ENCODE measurements at places on chromosomes 2 and 18.

DNA sequence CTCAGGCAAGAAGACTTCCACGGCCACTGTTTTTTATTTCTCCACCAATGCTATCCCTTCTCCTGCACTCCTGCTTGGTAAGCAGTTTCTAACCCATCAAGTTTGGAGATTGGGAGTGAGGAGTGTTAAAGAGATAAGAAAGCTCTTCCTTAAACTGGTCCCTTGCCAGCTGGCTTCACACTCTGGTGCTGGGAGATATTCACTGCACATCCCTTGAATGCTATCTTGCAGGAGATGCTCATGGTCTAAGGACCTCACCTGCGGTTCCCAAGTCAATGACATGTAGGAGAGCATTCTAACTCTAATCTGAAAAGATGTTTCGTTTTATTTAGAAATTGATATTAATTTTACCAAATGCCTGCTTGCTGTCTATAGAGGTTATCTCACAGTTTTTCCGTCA lies 28.2 kb upstream of the CYRIA start:
- DNase-seq, result no peak

DNA sequence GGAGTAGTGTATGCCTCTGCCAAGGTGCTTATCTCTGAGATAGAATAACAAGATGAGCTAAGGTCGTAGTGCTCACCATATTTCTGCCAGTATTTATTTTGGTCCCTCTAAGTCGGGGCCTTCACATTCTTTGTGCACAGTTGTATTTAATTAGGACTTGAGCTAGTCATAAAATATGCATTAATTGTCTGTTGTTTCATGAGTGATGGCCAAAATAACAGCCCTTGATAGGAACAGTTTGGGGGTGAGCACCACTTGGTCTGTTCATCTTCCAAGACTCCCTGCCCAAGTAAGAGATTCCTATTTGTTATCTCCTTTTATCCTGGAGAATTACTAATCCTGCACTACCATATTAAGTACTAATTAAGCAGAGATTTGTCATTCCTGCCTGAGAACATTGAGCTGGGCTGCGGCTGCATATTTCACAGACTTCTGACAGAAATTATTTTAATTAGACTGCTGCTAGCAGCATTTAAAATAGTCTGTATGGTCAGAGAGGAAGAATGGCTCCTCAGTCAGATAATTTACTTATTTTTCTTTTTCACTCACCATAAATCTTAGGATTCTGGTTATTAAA lies 435.1 kb downstream of the MTX2 start:
- no peak for DNase-seq

DNA sequence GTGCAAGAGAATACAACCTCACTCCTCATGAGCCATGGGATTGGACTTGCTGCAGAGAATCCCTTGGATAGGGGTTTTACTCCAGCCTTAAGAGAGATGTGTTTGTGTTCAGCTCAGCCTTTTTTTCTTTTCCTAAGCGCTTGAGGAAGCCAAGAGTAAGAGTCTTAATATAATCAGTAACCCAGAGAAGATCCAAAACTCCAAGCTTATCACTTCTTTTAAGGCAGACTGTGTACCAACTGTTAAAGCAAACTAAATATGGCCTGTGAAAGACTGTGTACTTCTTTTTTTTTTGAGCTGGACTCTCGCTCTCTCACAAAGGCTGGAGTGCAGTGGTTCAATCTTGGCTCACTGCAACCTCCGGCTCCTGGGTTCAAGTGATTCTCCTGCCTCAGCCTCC lies 30.4 kb downstream of the MSGN1 start:
- DNase-seq, result no peak

- no peak for DNase-seq
Measured at GRCh38 chr18:46161703-46162396, 57.7 kb downstream of the HAUS1 start.

GRCh38 chr2:236215196-236215595 lies 47.0 kb upstream of the GBX2 start:
- DNase-seq, result no peak

DNA sequence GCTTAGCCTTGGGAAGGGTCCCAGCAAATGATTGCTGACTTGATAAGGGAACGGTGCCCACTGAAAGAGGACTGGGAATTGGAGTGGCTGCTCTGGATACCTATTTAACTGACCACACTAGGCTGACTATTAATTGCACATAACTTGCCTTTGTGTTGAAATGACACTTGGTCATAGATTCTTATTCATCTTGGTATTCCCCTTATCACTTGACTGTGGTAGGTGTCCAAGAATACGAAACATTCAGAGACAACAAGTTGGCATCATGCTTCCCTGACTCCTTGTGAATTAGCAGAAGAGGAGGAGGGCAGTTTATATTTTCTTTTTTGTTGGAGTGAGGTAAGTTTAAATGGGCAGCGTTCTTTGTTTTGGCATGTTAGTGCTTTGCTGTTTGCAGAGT lies 13.4 kb downstream of the FMNL2 start:
- no peak for DNase-seq

GRCh38 chr2:11752906-11753305 lies 6.5 kb downstream of the LPIN1 start:
- DNase-seq, result no peak

DNA sequence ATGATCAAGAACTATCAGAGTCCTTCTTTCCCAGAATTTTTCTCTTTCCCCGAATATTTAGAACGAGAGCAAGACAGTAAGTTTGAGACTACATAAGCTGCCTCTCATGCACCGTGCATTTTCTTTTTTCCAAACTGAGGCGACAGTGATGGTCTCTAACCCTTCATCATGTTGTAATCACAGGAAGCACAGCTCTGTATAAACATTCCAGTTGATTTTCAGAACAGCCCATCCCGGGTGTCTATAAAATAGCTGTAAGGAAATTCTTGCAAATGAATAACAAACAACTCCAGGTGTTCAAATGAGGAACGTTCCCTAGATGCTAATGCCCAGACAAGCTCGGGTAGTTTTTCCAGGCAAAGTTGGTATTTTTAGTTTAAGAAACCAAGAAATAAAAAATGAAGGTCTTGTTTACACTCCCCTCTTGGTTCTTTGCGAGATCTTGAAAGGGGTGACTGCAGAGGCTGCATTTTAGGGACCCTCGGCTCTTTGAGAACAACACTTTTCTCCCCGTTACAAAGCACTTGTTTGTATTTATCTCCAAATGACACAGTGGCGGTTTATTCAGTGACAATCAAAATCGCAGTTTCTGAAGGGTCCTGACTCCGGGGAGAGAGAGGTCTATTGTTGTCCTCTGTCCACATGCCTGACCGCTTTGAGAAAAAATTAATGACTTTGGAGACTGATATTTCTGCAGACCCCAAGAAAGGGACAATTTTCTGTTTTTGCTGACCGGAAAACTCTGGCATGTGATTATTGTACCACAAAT lies 101.1 kb upstream of the NCK2 start:
- DNase-seq, result no peak

GRCh38 chr2:40374543-40375240 lies 77.2 kb downstream of the SLC8A1 start:
- DNase-seq, result no peak

- no peak for DNase-seq
Measured at GRCh38 chr2:158681816-158682215, 113.3 kb upstream of the DAPL1 start.

DNA sequence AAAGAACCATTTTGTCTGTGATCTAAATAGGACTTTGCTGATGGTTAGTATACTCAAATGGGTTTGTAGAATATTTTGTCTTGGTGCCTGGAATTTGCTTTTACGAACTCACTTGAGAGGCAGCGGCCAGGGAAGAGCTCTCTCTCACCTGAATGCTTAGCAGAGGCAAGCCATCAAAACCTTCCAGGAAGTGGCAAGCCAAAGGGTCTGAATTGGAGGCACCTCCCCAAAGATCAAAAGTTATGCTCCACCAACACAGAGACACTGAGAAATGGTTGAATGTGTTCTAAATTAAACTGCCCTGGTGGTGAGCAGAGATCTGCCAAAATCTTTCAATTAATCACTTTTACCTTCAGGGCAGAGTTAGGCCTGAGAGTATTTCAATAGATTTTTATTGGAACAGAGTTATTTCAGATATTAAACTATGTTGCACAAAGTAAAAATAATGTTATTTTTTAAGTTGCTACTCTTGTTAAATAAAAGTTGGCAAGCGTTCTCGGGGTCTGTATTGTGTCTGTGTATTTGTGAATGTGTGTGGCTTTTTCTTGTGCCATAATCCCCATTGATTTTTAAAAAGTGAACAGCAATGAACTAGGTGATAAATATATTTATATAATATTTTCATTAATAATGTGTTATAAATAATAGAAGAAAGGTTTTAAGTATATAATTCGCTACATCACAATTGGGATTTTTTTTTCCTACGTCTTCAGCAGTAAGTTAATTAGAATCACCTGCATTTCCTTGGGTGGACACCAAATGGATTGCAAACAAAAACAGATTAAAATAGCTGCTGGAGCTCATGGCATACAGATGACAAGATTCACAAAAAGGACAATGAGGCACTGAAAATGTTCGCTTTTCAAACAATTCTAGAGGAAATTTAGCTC lies 416.1 kb downstream of the ARHGAP15 start:
- no peak for DNase-seq

DNA sequence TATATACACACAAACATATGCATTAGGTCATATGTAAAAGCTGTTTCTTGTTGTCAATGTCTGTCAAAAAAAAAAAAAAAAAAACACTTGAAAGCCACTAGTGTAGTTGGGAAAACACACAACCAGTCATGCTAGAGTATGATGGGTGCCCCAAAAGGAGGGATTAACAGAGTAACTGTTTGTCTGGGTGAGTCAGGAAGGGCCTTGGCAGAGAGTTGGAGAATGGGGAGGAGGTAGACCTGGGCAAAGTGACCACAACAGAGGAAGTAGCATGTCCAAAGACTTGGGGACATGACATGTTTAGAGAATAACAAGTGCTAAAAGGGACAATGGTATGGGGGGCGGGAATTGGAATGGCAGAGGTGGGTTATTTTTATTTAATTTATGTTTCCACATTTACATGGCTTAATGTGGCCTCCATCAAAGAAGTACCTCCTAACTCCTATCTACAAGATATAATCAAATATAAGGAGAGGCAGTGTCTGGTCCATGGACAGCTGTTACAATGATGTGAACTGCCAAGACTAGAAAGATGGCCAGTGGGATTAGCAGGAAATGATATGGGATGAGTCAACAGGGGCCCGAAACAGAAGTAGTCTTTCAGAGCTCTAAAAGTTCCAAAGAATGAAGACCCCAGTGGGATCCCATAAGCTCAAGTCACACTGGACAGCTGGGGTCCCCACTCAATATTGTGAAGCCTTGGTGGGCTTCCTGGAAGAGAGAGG lies 99.9 kb upstream of the ZFP36L2 start:
- DNase-seq, result no peak

GRCh38 chr2:84792856-84793522 lies 87.9 kb downstream of the TRABD2A start:
- DNase-seq, result no peak

GRCh38 chr2:23824777-23825212 lies 102.1 kb downstream of the ATAD2B start:
- DNase-seq, result peak; percentile 41

- DNase-seq, result no peak
Measured at GRCh38 chr2:155223781-155224406, 525.4 kb downstream of the KCNJ3 start.

- DNase-seq, result no peak
Measured at GRCh38 chr18:24420551-24420950, 5.9 kb upstream of the IMPACT start.

- DNase-seq, result peak; percentile 50
Measured at GRCh38 chr2:190343536-190344275, at the start of gene INPP1. Gene INPP1, plus strand, starts transcription at chr2:190343589. Its CDS starts 16,514 bp downstream, at chr2:190360103.

DNA sequence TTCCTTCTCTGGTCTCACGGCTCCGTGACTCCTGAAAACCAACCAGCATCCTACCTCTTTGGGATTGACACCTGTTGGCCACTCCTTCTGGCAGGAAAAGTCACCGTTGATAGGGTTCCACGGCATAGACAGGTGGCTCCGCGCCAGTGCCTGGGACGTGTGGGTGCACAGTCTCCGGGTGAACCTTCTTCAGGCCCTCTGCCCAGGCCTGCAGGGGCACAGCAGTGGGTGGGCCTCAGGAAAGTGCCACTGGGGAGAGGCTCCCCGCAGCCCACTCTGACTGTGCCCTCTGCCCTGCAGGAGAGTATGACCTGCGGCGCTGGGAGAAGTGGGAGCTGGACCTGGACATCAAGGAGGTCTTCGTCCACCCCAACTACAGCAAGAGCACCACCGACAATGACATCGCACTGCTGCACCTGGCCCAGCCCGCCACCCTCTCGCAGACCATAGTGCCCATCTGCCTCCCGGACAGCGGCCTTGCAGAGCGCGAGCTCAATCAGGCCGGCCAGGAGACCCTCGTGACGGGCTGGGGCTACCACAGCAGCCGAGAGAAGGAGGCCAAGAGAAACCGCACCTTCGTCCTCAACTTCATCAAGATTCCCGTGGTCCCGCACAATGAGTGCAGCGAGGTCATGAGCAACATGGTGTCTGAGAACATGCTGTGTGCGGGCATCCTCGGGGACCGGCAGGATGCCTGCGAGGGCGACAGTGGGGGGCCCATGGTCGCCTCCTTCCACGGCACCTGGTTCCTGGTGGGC lies 10.0 kb downstream of the PROC start:
- DNase-seq, result no peak

- DNase-seq, result no peak
Measured at GRCh38 chr2:224865016-224865415, 148.9 kb upstream of the CCDC195 start.

GRCh38 chr2:212109792-212110680 lies 428.6 kb downstream of the ERBB4 start:
- DNase-seq, result no peak

- no peak for DNase-seq
Measured at GRCh38 chr2:98465456-98466226, 21.0 kb downstream of the INPP4A start.

DNA sequence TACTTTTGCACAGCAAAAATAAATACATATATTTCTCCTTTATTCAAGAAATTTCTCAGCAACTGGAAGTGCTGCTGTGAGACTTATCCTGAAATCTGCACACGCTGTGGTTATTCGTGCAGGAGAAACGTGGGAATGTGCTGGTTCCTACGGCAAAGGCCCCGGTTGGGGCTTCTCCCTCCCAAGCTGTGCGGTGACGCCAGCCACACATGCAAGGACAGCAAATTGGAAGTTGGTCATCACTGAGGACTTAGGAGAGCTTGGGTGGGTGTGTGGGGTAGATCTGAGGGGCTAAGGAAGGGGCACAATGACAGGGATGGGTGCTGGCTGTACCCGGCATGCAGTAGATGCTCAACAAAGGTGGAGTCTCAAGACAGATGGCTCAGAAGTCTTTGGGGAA lies 16.5 kb upstream of the MTCL1 start:
- DNase-seq, result no peak

- DNase-seq, result no peak
Measured at GRCh38 chr18:68102117-68102516, 585.6 kb upstream of the DSEL start.

DNA sequence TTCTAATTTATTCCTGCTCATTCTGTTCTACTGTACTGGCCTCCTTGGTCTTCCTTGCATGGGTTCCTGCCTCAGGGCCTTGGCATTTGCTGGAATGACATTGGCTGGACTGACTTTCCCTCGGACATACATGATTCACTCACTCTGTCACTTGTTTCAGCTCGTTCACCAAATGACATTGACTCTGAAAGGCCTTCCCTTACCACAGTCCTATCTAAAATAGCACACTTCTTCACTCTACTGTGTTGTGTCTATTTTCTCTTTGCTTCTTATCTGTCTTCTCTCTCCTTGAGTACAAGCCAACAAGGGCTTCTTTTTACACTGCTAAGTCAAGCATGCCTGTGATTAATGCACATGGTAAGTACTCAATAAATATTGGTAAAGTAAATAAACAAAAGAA lies 65.6 kb downstream of the SCG2 start:
- no peak for DNase-seq

All from neural crest cell (in vitro differentiated cells).